Stimulated activated CD4-positive, alpha-beta T cell treated with anti-CD3 and anti-CD28 coated beads, Interleukin-15, amount 100 ng/mL, for 24 hours (primary cell): ENCODE measurements at places on chromosomes 5 and 9.

DNA sequence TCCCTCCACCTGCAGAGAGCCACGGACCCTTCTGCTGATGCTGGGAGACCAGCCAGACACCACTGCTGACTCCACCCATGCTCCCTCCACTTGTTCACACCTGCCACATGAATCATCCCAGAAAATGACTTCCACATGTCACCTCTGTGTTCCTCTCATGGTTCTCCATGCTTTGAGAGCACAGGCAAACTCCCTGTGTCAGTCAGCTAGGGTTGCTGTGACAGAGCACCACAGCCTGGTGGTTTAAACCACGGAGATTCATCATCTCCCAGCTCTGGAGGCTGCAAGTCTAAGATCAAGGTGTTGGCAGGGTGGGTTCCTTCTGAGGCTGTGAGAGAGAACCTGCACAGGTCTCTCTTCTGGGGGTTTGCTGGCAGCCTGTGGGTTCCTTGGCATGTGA lies 381.4 kb downstream of the GADD45G start:
- DNase-seq: peak; percentile 54

GRCh38 chr9:95927271-95928004 lies 51.9 kb downstream of the ERCC6L2 start:
- no peak for DNase-seq

- DNase-seq: no peak
These were observed 17.6 kb upstream of the SETX start for GRCh38 chr9:132372177-132373095.

- no peak for DNase-seq
These were observed 152.2 kb downstream of the PIK3R1 start for GRCh38 chr5:68367717-68368116.

GRCh38 chr9:13688990-13689600 lies 409.6 kb upstream of the MPDZ start:
- no peak for DNase-seq

DNA sequence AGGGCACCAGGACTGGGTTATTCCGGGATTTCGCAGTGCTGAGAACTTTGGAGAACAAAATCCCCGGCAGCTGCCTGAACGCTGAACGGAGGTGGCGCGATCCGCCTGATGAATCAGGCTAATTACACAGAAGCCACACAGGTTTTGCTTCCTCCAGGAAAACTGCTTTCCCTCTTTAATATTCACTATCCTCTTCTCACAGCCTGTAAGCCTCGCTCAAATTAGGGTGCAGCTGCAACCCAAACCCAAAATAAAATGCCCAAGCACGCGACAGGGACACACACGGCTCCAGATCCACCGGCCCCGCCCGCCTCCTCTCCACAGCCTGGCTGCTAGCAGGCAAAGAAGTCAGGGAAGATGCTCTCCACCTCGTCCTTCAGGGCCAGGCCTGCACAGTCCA lies 6.0 kb downstream of the SOHLH1 start:
- no peak for DNase-seq

DNA sequence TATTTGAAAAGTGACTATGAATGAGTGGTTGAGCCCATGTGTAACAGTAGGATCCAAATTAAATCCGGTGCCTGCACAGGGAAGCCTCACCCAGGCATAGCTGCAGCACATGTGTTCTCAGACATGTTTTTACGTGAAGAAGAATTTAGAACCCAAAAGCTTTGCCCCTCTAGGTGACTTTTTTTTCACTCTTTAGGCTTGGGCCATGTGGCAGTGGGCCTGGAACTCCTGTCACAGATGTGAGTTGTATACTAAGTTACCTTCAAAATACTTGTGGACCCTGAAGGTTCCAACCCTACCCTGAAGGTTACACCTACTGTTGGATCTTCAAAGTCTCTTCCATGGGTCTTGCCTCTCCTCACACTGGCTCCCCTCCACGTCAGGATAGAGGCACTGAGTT lies 146.6 kb downstream of the GAS1 start:
- DNase-seq: no peak
